ENCODE measurements at places on chromosomes 6 and 20.

DNA sequence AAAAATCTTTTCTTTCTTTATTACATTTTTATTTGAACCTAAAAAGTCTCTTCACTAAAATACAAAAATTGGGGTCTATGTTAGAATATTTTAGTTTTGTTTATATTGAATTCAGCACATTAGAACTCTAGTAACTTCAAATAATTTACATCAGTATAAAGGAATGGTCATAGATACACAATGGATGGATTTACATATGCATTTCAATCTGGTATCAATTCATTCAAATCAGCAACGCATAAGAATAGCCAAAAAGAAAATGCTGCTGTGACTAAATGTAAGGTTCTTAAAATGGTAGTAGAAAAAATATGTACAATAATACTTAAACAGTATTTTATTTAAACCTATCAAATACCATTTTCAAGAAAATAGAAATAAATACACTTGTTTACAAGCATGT, 47.6 kb upstream of the MANEA start:
- DNase-seq = no peak

- no peak for DNase-seq
Observed at GRCh38 chr20:24870881-24871280, 78.2 kb upstream of the CST7 start.

DNA sequence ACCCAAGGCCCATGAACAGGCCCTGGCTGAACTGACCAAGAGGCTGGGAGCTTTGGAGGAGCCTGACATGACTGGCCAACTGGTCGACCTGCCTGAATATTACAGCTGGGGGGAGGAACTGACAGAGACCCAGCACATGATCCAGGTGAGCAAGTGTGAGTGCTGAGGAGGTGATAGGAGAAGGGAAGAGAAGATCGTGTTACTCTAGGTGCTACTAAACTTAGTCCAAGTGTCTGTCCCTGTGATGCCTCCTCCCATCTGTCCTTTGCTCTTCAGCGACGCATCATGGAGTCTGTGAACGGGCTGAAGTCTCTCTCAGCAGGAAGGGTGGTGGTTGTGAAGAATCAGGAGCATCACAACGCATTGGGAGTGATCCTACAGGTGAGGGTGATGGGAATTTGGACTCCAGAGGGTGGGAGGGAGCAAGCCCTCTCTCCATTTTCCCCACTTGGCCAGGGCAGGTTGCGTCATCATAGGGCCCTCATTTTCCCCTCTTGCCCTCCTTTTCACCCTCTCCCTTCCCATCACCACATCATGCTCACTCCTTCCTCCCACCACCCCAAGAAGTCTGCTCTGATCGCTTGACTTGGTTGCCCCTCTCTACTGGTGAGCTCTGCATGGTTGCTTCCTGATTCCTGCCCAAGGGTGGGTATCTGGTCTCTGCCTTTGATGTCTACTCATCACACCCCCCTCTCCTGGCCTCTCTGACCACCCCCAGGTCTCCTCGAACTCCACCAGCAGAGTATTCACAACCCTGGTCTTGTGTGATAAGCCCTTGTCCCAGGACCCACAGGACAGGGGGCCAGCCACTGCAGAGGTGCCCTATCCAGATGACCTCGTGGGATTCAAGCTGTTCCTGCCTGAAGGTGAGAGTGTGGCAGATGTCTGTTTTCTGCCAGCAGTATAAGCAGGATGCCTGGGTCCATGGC, 4.7 kb downstream of the DXO start:
- no peak for DNase-seq

DNA sequence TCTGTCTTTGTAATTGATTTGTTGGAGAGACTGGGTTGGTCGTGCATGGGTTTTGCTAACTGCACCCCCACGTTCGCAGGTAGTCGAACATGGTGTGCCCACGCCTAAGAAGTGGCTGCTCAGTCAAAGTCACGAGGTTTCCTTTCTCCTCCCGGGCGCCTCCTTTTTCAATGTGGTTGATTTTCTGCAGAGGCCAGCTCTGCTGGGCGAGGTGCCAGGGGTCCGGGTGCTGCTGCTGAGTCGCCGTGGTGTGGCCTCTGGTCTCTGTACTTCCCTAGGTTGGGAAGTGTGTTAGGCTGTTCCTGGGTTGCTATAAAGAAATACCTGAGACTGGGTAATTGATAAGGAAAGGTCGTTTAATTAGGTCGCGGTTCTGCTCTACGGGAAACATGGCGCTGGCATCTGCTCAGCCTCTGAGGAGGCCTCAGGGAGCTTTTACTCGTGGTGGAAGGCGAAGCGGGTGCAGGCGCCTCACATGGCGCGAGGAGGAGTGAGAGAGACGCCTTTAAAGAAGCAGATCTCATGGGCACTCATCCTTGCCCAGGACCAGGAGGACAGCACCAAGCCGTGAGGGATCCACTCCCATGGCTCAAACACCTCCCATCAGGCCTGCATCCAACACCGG, 14.1 kb downstream of the OSBPL2 start:
- no peak for DNase-seq

- no peak for DNase-seq
Observed at GRCh38 chr6:13304580-13305260, 23.6 kb downstream of the TBC1D7 start.

- no peak for DNase-seq
Observed at GRCh38 chr6:55886185-55886836, 10.9 kb upstream of the BMP5 start.

DNA sequence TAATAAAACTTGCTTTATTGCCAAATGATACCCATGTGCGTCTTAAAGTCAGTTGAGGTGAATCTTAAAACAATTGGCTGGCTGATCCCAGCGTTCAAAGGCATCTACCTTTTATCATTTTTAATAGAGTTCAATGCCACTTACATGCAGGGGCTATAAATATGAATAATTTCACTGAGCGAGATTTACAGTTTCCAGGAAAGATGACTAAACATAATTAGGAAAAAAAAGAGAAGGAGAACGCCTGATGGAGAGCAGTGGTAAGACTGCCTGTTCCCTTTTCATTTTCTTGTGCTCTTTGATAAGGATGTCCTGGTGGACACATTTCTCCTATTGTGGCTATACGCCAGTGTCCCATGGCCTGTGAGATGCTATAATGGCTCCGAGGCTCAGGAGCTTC, 139.9 kb upstream of the SLC22A23 start:
- DNase-seq = no peak

- no peak for DNase-seq
Observed at GRCh38 chr20:6418732-6419131, 295.9 kb upstream of the FERMT1 start.

GRCh38 chr6:34772940-34773339, 15.6 kb downstream of the SNRPC start:
- no peak for DNase-seq

DNA sequence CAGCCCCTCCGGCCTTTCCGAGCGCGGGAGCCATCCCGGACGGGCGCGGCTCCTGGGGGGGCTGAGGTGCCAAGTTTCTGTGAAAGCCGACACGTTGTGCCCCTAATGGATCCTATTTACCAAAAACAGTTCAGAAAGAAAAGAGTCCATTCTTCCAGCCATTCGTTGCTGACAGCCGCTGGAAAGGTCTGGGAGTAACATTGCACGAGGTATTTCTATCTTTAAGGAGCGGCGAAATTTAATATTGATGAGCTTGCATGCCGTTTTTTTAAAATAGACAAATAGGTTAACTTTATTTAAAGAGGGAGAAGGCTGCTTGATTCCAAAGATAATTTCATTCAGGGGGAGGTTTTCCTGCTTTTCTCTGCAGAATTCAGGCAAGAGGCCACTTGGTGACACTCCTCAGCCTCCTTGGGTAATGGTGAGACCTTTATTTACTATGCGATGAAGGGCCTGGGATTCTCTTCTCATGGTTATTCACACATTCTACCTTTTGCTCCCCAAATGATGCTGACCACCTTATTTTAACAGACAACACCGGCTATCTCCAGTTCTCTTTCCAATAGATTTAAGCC, 988 bp downstream of the TIAM2 start:
- DNase-seq = no peak

DNA sequence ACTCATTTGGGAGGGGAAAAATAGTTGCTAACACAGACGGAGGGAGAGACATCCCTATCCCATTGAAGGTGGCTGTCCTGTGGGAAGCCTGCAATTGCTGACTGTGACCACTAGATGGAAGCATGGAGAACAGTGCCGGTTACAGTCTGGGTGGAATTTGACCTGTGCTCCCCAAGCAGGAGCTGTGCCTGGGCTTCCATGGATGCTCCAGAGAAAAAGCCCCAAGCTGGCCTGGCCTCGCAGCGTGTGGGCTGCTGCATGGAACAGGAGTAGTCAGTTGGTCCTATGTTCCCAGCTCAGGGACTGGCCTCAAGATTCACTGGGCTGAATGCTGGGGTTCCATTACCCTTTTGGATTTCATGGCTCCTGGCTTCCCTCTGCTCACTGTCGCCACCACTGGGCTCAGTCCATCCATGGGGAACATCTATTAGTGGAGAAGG, 116.3 kb upstream of the CHD6 start:
- DNase-seq = no peak

GRCh38 chr6:161111261-161111660, 119.7 kb downstream of the MAP3K4 start:
- no peak for DNase-seq

DNA sequence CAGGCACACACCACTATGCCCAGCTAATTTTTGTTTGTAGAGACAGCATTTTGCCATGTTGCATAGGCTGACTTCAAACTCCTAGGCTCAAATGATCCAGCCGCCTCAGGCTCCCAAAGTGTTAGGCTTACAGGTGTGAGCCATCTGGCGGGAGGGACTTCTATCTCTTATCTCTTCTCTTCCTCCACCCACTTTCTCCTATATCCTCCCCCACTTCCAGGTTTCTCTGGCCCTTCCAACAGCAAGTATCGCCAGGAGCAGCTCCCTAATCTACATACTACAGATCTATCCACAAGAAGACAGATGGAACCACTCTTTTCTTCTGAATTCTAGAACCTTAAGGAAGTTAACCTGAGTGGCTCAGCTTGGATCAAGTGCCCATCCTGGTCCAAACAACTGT, 5.1 kb upstream of the TOP1 start:
- DNase-seq = no peak

DNA sequence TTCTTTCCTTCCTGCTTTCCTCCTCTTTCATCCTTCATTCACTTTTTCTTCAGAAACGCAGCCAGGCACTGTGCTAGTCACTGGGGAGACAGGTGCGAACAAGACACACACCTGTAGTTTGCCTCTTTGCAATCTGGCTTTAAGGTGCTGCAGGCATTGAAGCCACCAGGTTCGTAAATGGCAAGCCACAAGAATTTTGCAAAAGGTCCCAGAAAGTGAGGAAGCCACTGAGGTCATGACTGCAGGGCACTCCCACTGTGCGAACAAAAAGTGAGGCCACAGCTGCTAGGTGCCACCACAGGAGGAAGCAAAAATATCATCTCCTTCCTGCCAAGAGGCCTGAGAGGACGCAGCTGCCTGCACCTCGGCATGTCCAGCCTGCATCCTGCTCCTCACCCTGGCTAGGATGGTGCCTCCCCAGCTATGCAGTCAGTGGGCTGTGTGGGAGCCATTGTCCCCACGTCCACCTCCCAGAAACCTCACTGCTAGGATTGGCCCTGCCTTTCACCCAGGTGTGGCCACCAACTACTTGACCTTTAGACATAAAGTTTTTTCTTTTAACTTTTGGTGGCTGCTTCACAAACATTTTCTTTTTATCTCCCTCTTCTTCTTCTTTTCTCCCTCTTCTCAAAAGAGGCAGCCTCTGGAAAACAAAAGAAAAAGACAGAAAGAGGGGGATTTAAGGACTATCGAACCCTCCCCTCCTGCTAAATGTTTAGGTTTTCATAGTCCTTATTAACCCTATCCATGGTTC, 230.8 kb downstream of the BCAS1 start:
- DNase-seq = peak; percentile 46

DNA sequence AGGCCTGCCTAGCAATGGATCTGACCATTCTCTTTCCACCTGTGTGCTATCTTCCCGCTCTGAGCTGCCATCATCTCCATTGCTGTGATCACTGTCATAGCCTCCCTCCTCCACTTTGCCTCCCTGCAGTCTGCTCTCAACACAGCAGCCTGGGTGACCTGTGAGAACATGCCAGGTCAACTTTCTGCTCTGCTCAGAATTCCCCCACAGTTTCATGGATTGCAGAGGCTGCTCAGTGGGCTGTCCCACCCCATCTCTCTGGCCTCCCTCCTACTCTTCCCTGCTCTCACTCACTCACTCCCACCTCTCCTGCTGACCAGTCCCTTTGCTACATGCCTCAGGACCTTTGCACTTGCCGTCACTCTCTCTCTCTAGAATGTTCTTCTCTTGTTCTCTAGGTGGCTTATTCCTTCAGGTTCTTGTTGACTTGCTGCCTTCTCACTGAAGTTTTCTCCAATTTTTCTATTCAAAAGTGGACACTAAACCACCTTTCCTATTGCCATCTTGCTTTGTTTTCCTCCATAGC, 159.9 kb downstream of the CD83 start:
- DNase-seq = no peak

- no peak for DNase-seq
Observed at GRCh38 chr6:2819115-2819514, 22.5 kb downstream of the SERPINB1 start.

DNA sequence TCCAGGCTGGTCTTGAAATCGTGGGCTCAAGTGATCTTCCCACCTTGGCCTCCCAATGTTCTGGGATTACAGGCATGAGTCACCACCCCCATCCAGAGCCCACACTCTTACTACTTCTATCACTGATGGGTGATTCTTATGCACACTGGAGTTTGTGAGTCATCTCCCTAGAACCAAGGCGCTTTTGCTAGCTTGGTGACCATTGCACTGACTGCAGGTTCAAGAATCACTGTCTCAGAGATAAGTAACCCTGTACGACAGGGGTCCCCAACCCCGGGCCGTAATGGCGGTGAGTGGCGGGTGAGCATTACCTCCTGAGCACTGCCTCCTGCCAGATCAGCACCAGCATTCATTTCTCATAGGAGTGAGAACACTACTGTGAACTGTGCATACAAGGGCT, 118.8 kb downstream of the MAP3K7 start:
- no peak for DNase-seq

DNA sequence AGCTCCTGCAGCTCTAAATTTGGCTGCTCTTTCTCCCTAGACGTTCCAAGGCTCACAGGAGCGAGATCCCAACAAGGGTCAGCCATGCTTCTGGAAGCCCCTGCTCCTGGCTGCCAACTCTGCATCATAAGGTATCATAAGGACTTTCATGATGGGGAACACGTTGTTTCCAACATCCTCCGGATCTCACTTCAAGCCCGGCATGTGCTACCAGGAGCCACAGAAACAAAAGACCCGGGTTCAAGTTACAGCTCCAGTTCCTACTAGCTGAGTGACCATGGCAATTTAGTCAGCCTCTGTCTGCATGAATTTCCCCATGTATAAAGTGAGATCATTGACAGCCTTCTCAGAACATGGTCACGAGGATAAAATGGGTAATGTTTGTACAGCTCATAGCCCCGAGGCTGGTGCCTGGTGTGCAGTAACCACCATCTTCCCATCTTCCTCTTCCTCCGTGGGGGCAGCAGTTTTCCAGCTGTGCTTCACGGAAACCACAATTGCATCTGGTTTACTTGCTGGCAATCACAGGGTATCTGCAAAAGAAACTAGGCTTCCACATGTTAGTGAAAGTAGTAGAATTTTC, 209.0 kb upstream of the ECI2 start:
- no peak for DNase-seq

DNA sequence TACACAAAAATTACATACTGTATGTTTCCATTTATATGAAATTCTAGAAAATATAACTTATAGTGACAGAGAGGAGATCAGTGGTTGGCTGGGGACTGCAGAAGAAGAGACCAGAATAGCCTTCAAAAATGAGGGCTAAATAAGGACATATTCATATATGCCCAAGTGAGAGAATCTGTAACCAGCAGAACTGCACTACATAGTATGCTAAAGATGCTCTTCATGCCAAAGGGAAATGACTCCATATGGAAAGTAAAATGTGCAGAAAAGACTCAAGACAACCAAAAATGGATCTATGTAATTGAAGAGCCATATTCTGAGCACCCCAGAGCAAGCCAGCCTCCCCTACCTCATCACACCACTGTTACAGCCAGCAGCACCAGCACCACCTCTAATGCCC, 29.0 kb downstream of the ELOVL2 start:
- no peak for DNase-seq

Measured in activated T-helper 1 cell treated with Interleukin-2 at 50 U/mL for 16 hours (primary cell).